ENCODE measurements at places on chromosomes 16 and 17. TPM values are rescaled to one million over a fixed set of nuclear protein-coding genes. Genes with fewer than 3 reads are reported as not detected.

Gene KRT38
- under 0.01 TPM for total RNA-seq

Gene WSCD1
- 0.08 TPM for total RNA-seq

Gene PRRT2
- 0.38 TPM for total RNA-seq

Gene PSME3IP1
- 65.8 TPM for total RNA-seq

Gene PRSS53
- total RNA-seq, result 1.5 TPM

Gene CDH1
- total RNA-seq, result not detected

Gene ABCA5
- 9.2 TPM for total RNA-seq

Gene CD300LB
- not detected for total RNA-seq

Gene MTHFSD
- total RNA-seq, result 9.8 TPM

Gene ARL5C
- total RNA-seq, result not detected

Gene P3H4
- 90.3 TPM for total RNA-seq

Data from smooth muscle cell of the coronary artery (primary cell).